ENCODE measurements at places on chromosomes 1 and 21.

GRCh38 chr1:207145401-207146058, 41.5 kb downstream of the C4BPA start:
- DNase-seq = no peak

DNA sequence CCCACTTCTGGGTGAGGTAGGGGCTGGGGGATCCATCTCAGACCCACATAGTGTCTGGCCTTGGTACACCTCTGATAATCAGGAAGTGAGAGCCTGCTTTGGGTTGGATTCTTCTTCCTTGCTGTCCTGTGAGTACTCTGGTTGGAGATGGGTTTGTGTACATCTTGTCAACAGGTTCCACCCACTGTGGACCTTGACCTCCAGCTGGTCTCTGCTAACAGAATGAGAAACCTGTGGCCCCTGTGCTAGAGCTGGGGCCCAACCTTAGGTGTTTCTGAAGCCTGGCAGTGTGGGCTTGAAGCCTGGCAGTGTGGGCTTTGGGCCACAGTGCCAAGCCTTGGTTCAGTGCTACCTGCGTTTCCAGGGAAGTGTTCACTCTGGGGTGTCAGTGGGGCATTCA, 2.6 kb downstream of the ZBTB48 start:
- DNase-seq = no peak

- DNase-seq = no peak
Observed at GRCh38 chr21:41967708-41968107, 13.9 kb upstream of the C2CD2 start.

DNA sequence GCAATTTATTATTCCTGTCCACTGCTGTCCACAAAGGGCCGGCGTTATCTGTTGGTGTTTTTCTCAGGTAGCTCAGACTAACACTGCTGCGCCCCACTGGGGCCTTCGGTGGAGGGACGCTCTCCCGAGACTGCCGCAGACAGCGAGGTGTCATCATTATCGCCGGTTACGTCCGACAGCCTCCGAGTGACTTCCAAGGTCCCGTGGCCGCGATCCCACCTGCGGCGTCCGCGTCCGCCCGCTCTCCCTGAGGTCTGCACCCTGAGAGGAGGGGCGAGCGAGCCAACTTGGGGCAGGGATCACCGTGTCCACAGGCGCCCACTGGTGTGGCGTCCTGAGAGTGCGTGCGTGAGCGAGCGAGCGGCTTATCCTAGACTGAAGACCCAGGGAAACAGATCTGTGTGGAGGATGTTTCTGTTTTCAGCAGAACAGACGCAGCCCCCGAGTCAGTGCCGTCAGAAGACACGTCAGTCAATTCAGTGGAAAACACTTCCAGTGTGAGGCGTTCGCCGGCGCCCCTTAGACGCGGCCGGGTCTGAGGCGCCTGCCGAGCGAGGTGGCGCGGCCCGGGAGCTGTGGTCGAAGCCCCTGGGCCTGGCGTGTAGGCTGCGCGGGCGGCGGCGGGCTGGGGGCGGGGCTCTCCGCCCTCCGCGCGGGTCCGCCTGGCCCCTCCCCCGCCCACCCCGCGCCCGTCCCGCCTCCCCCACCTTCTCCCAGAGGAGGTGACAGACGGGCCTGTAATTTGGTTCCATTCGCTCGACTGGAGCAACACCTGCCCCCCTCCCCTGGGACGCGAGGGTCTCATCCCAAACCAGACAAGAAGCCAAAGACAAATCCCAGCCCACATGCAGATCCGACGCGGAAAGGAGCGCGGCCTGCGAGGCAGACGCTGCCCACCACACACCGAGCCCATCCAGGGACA, 12.6 kb downstream of the NHLH2 start:
- DNase-seq = no peak

GRCh38 chr1:36455386-36455785, 5.1 kb upstream of the OSCP1 start:
- DNase-seq = no peak

Data from HCT116 (cell line).